ENCODE measurements at places on chromosomes 16 and 17.

- no peak for DNase-seq
Measured at GRCh38 chr17:56292010-56292409, 138.7 kb downstream of the ANKFN1 start.

DNA sequence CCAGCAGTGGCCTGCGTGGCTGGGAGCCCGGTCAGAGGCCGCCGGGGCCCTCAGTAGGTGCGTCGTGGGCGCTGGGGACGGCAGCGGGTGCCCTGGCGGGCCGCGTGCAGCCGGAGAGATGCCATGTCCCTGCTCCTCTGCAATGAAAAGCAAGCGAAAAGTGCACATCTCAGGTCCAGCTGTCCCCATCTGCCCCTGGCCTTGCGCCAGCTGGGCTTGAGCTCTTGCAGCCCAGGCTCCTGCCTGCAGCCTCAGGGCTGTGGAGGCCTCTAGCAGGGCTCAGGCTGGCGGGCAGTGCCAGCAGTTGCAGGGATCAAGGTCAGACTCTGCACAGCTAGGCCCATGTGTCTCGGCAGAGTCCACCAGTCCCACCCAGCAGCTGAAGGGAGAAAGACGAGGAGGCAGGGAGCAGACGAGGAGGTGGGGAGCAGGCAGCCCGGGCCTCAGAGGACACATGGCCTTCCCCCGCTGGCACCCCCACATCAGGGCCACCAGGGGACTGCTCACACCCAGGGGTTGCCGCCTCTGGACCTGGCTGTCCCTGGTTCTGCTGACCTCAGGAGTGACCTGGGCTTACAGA, 11.2 kb downstream of the SLC16A3 start:
- DNase-seq: no peak

DNA sequence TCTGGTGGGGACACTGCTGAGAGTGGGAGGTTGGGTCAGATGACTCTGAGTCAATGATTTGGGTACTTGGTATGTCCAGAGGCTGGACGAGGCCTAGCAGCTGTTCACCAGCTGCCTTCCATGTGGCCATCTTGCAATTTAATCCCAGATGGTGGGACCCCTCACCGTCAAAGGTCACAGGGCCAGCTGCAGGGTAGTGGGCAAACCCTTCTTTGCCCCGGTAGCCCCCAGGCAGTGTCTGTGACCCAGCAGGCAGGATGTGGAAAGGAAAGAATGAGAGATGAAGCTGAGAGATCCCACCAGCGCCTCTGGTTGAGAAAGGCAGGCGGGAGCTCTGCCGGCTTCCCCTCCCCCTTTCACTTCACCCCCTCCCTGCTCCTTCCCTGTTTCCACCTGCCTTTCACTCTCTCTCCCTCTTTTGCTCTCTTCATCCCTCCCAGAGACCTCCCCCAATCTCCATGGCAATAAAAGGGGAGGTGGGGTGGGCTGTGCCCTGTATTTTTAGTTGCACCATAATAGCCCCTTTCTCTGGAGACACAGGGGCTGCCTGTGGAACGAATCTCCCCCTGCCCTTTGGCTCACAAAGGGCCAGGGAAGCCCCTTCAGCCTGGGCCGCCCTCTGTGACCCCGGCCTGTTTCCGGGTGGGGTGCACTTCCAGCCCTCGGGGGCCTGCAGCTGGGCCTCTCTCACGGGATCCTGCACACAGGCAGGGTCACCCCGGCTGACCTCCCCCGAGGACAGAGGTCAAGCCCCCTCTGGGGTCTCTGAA, 20.2 kb downstream of the CDK5RAP3 start:
- no peak for DNase-seq

DNA sequence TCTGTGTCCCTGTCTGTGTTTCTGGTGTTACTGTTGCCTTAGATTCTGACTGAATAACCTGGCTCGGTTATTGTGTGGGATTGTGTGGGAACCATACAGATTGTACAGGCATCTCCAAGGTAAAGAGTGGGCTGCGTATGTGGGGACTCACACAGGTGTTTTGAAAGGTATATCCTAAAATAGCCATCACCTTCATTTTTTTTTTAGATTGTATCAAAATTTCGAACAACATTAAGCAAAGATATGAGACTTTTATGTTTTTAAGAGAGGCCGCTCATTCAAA, 53.5 kb downstream of the ATP2C2 start:
- no peak for DNase-seq

GRCh38 chr16:66903544-66904427, 14.9 kb downstream of the CDH16 start:
- DNase-seq: no peak

- no peak for DNase-seq
Measured at GRCh38 chr16:84324434-84325262, 30.0 kb downstream of the WFDC1 start.

GRCh38 chr17:77479372-77480198, 338.8 kb downstream of the SEC14L1 start:
- DNase-seq: no peak

DNA sequence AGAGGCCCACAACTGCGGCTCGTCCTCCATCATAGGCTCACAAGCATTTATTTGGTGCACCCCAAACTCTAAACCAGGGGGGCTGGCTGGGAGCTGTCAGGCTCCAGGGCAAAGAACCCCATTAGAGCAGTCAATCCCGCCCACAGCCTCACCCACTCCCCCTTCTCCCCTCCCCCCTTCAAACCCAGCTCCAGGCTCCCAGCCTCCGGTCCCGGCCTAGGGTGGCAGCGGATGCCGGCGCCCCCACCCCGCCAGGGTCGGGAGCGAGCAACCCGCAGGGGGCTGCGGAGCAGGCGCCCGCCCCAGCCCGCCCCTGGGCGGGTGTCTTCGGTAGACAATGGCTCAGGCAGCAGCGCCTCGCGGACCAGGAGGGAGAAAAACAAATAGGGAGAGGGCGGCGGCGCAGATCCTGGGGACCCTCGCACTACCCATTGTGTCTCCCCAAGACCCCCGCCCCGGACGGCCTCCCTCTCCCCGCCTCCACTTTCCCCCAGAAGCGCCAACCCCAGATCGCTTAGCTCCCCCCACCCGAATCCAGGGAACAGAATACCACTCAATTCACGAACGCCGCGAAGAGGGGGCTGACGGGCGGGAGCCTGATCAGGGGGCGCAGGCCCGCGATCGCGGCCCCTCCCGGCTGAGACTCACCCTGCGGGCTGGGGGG, 572 bp downstream of the FAM171A2 start:
- no peak for DNase-seq

DNA sequence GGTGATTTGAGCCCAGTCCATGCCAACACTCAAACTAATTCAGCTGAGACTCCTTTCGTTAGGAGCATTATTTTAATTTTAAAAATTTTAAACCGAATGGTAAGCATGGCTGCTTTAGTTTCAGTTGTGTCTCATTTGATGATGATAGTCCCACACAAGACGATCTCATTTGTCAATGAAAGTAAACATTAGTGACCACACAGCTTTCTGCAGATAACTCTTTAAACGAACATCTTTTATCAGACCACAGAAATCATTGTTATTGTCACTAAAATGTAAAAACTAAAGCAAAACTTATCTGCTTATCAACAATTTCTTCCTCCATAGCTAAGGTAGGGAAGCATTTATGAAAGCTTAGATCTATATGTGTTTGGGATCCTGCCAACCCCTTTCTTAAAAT, 382.2 kb downstream of the ZFHX3 start:
- DNase-seq: no peak

DNA sequence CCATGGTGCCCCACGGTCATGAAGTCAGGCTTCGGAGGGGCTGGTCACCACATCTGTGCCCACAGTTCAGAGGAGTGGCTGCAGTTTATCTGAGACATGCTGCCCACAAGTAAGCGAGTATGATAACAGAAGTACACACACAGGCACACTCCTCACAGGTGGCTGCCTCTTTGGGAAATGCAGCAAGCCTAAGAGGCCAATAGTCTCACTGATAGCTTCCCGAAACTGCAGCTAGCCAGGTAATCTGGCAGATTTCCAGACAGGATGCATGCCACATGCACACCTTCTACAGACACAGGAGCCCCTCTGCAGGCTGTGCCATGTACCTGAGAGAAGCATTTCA, 12.6 kb upstream of the GFOD2 start:
- no peak for DNase-seq

- DNase-seq: no peak
Measured at GRCh38 chr16:78638371-78638770, 538.9 kb downstream of the WWOX start.

DNA sequence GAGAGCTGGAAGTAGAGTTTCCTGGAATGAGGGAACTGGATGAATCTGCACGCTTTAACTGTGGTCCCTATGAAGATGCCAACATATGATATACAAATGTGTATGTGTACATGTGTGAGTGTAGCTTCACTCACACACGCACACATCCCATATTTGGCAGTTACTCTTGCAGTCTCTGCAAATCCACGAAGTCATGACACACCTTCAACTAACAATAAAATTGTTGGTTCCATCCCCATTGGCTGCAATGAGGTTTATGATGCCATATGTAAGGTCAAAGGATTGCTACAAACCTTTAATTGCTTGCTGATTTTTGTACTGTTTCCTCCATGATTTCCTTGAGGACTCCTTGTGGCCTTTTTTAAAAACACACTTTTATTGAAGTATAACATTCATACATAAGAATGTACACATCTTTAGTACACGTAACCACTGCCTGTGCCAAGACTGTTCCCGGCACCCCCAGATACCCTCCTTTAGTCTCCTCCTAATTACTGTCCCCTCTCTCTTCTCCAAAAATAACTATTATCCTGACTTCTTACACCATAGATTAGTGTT, 22.0 kb downstream of the MYO1D start:
- no peak for DNase-seq

GRCh38 chr16:13896543-13897182, 23.3 kb upstream of the ERCC4 start:
- DNase-seq: no peak

DNA sequence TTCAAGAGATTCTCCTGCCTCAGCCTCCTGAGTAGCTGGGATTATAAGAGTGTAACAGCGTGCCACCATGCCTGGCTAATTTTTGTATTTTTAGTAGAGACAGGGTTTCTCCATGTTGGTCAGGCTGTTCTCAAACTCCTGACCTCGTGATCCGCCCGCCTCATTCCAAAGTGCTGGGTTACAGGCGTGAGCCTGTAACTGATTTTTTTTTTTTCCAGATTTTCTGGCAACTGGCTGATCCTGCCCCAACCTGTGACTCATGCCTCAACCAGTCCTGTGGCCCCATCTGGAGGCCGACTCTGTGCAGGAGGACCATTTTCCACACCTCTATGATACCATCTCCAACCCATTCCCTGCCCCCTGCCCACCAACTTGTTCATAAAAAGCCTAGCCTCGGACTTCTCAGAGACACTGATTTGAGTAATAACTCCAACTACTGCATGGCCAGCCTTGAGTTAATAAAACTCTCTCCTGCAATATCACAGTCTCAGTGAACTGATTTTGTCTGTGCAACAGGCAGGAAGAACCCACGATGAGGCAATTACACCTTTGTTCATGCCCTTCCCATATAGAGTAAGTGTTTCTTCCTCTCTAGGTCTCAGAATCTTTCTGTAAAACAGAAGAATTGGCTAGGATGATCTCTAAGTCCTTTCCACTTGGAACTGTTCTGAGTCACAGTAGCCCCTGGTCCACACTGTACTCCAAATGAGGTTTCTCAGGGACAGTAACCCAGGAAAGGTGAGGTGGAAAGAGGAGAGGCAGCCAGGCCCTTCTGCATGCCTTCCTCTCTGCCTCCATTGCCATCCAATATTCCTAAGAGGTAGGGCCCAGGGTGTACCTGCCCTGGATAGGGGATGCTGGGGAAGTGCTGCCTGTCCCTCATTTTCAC, 8.8 kb upstream of the CNOT1 start:
- DNase-seq: no peak

DNA sequence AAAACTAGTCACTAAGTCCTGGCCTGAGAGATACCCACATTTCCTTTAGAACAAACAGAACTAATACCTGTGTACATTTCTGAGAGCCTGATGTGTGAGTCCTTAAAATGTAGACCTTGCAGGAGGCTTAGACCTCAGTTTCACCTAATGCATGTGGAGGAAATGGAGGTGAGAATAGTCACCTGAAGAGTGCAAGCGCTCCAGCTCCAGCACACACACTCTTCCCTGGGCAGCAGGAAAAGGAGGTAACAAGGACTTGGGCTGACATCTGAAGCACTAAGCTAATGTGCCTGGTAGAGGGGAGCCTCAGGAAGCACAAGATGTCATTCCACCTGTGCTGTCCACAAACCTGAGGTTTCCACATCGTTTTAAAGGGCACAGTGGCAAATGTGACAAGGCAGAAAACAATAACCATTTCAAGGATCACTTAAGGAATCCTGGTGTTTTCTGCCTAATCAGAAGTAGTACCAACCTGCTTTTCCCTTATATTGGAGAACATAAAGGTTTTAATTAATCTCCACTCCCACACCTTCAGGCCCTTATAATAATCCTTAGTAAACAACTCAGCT, 17.2 kb upstream of the RSL1D1 start:
- DNase-seq: no peak

DNA sequence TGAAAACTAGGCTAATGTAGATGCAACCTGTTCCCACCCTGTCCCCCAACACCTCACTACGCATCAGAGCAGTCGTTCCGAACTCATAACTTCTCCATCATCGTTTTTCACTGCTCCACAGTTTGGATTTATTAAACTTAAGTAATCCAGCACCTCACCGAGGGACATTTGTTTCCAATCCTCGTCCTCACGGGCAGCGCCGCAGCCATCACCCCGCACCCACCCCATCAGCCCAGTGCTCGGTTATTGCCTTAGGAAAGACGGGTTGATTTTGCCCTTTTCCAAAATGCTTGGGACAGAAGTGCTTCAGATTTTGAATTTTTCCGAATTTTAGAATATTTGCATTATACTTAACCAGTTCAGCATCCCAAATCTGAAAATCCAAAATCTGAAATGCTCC, 71.0 kb upstream of the DOC2B start:
- DNase-seq: no peak

- DNase-seq: no peak
Measured at GRCh38 chr17:48006936-48007709, 30.5 kb downstream of the COPZ2 start.

- no peak for DNase-seq
Measured at GRCh38 chr17:15273141-15273793, 8.1 kb upstream of the PMP22 start.

DNA sequence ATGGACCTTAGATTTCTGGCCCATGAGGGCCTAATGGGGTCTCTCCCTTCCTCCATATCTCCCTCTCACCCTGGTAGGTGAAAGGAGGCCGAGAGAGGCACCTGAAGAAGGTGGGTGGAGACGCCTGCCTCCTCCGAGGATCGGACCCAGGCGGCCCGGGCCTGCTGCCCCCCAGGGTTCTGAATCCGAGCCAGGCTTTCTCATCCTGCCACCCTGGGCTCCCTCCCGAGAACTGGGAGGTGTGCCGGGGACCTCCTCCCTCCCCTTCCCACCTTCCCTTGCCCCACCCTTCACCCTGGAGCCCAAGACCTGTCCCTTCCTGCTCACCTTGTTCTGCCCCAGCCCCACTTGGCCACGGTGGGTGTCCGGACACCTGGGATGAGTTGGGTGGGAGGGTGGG, 5.0 kb downstream of the FBXL19 start:
- no peak for DNase-seq

DNA sequence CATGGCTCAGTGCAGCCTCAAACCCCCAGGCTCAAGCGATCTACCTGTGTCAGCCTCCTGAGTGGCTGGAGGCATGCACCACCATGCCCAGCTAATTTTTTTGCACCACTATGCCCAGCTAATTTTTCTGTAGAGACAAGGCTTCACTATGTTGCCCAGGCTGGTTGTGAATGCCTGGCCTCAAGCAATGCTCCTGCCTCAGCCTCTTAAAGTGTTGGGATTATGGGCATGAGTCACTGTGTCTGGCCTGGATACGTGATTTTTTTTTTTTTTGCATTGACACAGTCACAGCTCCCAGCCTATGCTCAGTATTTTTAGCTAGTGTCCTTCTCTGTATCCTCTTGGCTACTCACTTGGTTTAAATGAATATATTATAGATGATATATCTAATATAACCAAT, 377.0 kb upstream of the TNRC6C start:
- no peak for DNase-seq

GRCh38 chr17:14699574-14700185, 398.8 kb downstream of the HS3ST3B1 start:
- no peak for DNase-seq

All from activated T-helper 9 cell treated with anti-CD3 and anti-CD28 coated beads, Interleukin-2, amount 50 U/mL, for 16 hours (primary cell).